ENCODE measurements at places on chromosomes 11 and 22.

DNA sequence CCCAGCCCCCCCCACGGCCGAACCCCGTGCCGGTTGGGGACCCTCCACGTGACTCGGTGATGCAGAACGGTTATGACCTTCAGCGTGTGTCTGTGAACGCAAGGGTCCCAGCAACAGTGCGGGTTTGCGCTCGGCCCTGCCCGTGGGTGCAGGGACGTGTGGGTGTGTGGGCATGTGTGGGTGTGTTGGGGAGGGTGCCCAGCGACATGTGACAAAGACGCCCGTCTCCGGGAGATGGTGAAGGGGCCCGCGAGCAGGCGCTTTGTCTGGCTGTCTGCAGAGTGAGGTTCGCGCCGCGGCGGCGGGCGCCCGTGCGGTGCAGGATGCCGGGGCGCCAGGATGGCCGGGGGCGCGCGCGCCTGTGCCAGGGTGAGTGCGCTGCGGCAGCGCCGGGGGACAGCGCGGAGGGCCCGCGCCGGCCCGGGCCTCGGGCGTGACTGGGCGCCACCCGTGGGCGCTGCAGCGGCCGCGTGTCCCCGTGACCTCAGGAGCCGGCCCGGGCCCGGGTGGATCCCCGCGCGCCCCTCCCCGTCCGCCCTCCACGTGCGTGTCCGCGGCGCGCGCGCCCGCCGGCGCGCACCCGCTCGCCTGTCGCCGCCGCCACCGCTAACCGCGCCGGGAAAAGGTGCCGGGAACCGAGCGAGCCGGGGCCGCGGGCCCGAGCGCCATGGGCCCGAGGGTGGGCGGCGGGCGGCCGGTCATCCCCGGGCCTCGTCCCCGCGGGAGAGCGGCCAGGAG is at the start of gene LRFN4:
Gene LRFN4, plus strand, starts transcription at position 569 of the 738 bp plus-strand sequence. CDS start 681 bp downstream, outside the sequence.
- DNase-seq: peak; percentile 49

- DNase-seq: no peak
Observed at GRCh38 chr11:87022738-87023137, 15.0 kb upstream of the TMEM135 start.

DNA sequence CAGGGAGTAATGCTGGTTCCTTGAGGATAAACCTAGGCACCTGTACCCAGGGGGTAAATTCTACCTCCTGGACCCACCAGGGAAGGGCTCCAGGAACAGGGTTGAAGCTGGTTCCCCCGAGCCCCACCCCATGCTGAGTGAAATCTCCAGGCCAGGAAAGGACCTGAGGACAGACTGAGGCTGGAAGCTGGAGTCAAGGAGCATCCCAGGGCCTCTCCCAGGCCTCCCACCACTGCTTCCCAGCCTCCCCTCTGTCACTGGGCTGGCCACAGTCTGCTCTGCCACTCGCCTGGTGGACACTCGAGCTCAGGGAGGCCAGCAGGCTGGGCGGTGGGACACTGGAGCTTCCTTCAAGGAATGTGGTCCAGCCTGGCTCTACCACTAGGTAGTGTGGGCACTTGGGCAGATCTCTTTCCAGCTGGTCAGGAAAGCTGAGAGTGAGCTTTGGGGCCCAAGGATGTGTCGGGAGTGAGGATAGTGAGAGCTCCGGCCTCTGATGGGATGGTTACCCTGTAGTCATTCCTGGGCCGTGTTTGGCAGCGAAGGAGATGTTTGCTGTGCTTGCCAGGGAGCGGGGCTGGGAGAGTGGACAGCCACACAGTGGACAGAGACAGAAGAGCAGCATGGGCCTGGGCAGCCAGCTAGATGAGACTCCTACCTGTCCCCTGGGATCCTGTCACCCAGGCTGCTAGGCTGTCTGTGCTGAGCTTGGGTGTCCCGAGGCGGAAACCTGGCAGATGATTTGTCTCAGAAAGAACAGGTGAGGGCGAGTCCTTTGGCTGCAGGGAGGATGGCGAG is 3.4 kb downstream of the OVOL1 start:
- DNase-seq: no peak

DNA sequence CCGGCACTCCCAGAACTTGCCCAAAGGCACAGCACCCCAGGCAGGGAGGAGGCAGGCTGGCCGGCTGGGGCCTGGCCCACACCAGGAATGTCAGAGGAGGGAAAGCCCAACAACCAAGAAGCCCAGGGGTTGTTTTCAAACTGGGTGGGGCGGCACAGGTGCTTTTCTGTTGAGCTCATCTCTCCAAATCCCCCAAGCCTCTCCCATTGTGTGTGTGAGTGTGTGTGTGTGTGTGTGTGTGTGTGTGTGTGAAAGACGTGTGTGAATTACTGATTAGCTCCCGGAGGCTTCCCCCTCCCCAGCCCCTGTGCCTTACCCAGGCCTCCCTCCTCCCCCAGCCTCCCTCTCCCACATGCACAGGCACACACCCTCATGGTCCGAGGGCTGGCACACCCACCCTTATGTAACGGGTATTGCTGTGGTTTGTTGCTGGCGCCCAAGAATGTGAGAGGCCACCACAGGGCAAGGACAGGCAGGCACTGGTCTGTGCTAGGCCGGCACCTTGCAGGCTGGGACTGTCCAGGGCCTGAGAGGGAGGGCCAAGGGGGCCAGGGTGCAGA is 15.9 kb downstream of the TRIM29 start:
- DNase-seq: no peak

- DNase-seq: no peak
Observed at GRCh38 chr11:121497176-121497998, 44.6 kb upstream of the SORL1-AS1 start.

GRCh38 chr22:20401376-20402014 is 7.5 kb downstream of the ZNF74 start:
- no peak for DNase-seq
